ENCODE measurements at places on chromosomes 16 and 17.

GRCh38 chr16:85676466-85676865 lies 12.3 kb downstream of the GINS2 start:
- no peak for DNase-seq
- H3K4me3 ChIP-seq = no peak overlapping the region
- peak overlapping the region; percentile 67 for H3K27ac ChIP-seq
- no peaks in the 10 kb centered on the region for H3K27me3 ChIP-seq

GRCh38 chr17:59335685-59336084 lies 4.2 kb downstream of the YPEL2 start:
- H3K27me3 ChIP-seq = peaks cover 32% of the 10 kb centered on the region
- H3K4me1 ChIP-seq = peaks cover 15% of the 10 kb centered on the region
- H3K27ac ChIP-seq = no peak overlapping the region
- no peaks in the 10 kb centered on the region for H3K36me3 ChIP-seq

DNA sequence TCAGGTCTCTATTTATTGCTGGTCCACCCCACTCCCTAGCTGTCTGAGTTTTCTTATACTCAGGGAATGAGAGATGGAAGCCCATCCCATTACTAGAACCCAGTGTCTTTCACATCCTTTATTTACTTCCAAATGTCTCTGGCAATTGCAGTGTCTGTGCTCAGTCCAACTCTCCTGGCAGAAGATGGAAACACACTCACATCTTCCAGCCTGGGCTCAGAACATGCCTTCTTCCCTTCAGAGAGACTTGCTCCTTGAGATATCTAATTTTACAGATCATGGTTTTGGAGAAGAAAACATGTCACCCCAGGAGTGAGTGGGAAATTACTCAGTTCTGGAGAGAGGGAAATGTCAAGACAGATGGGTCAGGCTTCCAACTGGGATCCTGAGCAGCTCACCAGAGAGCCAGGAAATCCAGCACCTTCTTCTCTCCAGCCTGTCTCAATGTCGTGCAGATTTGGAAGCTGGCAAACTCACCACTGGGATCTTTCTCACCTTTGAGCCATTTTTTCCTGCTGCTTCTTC lies 494.4 kb downstream of the HS3ST4 start:
- H3K27ac ChIP-seq = no peak overlapping the region
- peaks cover 7% of the 10 kb centered on the region for H3K36me3 ChIP-seq
- H3K4me3 ChIP-seq = no peak overlapping the region
- DNase-seq = no peak

DNA sequence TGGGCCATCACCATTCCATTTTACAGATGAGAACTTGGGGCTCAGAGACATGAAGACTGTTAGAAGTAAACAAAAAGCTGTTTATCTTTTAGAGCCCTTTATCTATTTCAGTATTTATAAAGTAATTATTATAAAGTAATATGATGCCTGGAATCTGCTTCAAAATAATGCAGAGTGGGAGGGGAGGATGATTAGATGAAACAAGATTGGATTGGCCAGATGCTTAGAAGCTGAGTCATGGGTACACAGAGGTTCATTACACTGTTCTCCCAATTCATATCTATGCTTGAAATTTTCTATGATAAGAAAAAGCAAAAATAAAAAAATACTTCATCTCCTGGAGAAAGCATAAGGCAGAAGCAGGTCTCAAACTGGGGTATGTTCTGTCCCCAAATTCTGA lies 29.4 kb downstream of the TOM1L2 start:
- no peaks in the 10 kb centered on the region for H3K36me3 ChIP-seq
- no peaks in the 10 kb centered on the region for H3K27me3 ChIP-seq
- no peak overlapping the region for H3K4me3 ChIP-seq
- peaks cover 30% of the 10 kb centered on the region for H3K4me1 ChIP-seq
- H3K27ac ChIP-seq = peak overlapping the region; percentile 43

DNA sequence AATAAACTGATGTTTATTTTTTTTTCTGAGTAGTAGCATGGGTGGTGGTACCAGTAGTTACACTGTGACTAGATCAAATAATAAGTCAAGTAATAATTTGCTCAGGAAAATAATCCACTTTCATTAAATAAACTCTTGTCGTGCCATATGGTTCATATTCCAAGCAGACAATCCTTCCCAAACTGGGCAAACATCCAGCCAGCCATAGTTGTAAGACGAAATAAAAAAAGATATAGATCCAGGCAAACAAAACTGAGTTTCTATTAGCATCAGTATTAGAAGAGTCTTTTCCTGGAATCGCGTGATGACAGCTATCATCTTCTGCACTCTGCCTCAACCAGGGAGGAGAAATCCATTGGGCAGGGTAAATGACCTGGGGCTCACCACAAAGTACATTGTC lies 508.4 kb upstream of the GOT2 start:
- no peak overlapping the region for H3K4me3 ChIP-seq
- no peak for DNase-seq
- no peaks in the 10 kb centered on the region for H3K36me3 ChIP-seq
- peaks cover 4% of the 10 kb centered on the region for H3K4me1 ChIP-seq
- H3K27ac ChIP-seq = no peak overlapping the region

DNA sequence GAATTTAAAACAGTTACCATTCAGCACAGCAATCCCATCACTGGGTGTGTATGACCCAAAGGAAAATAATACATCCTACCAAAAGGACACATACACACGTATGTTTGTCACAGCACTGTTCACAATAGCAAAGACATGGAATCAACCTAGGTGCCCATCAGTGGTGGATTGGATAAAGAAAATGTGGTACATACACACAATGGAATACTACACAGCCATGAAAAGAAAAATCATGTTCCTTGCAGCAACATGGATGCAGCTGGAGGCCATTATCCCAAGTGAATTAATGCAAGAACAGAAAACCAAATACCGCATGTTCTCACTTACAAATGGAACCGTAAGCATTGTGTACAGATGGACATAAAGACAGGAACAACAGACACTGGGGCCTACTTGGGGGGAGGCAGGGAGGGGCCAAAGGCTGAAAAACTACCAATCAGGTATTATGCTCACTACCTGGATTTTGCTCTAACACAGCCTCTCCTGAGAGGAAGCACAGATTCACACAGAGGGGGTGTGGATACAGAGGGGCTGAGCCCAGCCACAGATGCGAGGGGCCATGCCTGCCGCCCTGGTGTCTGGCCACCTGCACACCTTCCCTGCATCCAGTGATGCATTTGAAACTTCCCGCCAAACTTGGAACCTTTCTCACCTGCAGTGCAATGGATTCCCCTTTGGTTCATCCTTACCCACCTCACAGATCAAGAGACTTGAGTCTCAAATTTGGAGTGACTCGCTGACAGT lies 55.9 kb downstream of the USP22 start:
- peaks cover 18% of the 10 kb centered on the region for H3K36me3 ChIP-seq
- H3K4me3 ChIP-seq = no peak overlapping the region
- H3K27ac ChIP-seq = no peak overlapping the region

DNA sequence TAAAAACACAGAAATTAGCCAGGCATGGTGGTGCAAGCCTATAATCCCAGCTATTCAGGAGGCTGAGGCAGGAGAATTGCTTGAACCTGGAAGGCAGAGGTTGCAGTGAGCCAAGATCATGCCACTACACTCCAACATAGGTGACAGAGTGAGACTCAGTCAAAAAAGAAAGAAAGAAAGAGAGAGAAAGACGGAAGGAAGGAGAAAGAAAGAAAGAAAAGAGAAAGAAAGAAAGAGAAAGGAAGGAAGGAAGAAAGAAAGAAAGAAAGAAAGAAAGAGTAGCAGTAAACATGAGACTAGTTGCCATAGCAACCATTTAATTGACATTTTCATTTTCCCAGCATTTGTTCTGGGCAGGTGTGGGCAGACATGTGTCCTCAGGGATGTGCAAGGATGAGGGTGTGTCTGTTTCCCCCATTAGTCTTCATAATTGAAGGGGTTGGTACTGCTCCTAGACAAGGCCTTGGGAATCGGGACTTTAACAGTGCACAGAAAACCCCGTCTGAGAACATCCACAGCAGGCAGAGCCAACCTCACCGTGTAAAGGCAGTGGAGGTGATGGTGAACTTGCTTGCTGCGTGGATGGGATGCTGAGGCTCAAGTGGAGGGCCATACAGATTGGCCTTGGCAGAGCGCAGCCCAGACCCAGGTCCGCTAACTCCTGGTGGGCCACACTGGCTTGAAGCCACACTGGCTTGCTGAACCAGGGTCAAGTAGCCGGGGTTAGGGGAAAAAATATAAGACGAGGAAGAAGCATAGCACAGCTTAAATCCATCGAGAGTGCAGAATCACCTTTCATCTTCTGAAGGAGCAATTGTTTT lies 35.2 kb upstream of the KIFC3 start:
- no peaks in the 10 kb centered on the region for H3K27me3 ChIP-seq
- peak overlapping the region; percentile 78 for H3K27ac ChIP-seq
- peaks cover 40% of the 10 kb centered on the region for H3K4me1 ChIP-seq
- no peaks in the 10 kb centered on the region for H3K36me3 ChIP-seq
- H3K4me3 ChIP-seq = no peak overlapping the region

DNA sequence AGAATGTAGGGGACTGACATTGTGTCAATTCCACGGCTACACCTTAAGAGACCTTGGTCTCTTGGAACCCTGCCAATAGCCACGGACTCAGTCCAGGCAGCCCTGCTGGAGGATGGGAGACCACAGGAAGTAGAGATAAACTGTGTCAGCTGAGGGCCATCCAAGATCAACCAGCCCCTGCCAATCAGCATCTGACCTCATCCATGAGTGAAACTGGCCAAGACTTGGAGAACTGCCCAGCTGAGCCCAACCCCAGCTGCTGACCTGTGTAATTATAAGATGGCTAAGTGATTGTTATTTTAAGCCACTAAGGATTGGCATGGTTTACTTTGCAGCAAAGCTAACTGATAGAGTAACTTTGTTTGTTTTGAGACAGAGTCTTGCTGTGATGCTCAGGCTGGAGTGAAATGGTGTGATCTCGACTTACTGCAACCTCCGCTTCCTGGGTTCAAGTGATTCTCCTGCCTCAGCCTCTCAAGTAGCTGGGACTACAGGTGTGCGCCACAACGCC lies 13.3 kb upstream of the YWHAE start:
- no peak for DNase-seq
- H3K4me1 ChIP-seq = no peaks in the 10 kb centered on the region
- no peaks in the 10 kb centered on the region for H3K27me3 ChIP-seq
- H3K36me3 ChIP-seq = no peaks in the 10 kb centered on the region
- no peak overlapping the region for H3K27ac ChIP-seq

DNA sequence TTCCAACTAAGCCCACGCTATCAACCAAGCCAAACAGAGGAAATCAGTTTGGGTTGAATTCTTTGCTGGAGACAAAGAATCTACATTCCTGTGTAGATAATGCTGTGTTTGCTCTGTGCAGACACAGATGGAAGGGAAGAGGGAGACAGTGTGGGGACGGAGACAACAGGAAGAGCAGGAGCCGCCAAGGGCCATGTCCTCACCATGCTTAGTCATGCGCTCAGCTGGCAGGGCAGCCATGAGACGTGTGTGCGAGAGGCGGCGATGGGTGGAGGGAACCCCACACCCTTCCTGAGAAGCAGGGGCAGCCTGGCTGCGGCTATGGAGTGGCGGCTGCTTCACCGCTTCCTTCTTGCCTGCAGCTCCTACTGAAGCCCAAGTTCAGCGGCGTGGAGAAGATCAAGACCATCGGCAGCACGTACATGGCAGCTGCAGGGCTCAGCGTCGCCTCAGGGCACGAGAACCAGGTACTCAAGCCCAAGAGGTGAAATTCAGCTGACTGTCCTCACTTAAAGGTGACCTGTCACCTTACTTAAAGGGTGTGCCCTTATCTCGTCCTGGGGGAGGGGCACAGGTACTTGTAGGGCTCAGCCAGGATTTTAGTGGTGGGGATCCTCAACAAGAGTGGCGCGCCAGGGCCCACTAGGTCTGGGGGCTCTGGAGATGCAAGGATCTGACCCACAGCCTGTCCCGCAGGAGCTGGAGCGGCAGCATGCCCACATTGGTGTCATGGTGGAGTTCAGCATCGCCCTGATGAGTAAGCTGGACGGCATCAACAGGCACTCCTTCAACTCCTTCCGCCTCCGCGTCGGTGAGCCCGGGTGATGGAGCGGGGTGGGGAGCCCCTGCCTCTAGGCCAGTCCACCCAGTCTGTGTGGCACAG lies 47.5 kb downstream of the ADCY7 start:
- no peaks in the 10 kb centered on the region for H3K4me1 ChIP-seq
- peak overlapping the region; percentile 42 for H3K27ac ChIP-seq
- DNase-seq = no peak
- H3K27me3 ChIP-seq = no peaks in the 10 kb centered on the region
- peaks cover 26% of the 10 kb centered on the region for H3K36me3 ChIP-seq
- H3K4me3 ChIP-seq = no peak overlapping the region

DNA sequence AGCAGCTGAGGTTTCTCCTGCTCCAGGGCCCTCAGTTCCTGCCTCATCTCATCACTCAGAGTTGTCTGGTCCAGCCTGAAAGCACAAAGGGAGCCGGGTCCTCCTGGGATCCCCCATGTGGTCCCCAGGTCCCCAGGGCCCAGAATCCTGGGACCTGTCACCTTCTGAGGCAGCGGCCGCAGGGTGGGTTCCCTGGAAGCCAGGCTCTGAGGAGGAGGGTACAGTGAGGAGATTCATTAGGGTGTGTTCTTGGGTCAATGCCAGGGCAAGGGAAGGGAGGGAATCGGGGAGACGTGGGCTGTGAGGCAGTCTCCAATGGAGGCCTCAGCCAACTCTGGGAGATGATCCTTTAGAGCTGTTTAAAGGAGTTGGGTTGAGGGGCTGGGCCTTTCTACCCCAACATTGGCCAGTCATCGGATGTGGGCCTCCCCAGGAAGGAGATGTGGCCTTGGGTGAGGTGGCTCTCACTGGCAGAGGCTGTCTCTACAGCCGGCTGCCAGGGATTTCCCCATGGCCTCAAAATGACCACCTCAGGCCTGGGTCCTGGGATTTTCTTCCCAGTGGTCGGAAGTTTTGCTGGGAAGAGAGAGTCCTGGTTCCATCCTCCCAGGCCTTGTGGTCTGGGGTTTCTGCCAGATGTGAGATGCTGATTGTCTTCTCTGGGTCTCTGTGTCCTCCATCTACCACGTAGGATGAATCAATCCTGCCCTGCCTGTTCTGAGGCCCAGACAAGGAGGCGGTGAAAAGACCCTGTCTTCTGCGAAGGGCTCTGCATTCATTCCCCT lies 47.3 kb downstream of the NLRP1 start:
- peaks cover 2% of the 10 kb centered on the region for H3K27me3 ChIP-seq
- no peak overlapping the region for H3K27ac ChIP-seq
- H3K4me1 ChIP-seq = peaks cover 7% of the 10 kb centered on the region

DNA sequence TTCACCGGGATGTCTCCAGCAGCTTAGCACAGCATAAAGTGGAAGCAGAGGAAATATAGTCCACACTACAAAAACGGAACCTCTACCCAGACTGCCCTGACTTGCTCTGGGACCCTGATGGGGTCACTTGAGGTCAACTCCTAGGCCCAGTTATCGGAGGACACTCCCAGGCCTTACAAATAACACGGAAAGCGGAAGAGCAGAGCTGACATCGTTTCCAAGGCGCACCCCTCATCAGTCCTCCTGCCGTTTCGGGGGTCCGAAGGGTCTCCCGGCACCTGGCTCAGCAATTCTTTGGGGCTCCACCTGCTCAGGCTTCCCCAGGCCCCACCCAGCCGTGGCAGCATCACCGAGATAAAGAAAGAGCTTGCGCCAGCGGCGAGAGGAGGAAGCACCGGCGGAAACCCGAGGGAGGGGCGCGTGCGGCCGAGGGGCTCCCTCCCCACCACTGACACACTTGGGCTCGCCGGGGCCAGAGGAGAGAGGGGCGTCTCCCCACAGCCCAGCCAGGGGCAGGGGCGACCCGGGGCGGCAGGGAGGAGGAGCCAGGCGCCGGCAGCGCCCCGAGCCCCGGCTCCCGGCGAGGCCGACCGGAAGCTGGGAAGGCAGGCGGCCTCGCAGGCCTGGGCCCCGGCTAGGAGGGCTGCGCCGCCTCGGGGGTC lies 727 bp downstream of the CORO7 start:
- H3K4me3 ChIP-seq = peak overlapping the region; percentile 71
- DNase-seq = peak; percentile 54
- H3K36me3 ChIP-seq = no peaks in the 10 kb centered on the region
- peaks cover 15% of the 10 kb centered on the region for H3K27me3 ChIP-seq
- peaks cover 5% of the 10 kb centered on the region for H3K4me1 ChIP-seq
- peak overlapping the region; percentile 28 for H3K27ac ChIP-seq

GRCh38 chr16:85711982-85712587 lies 23.3 kb upstream of the GINS2 start:
- no peak for DNase-seq
- H3K27me3 ChIP-seq = peaks cover 19% of the 10 kb centered on the region
- peaks cover 16% of the 10 kb centered on the region for H3K4me1 ChIP-seq
- no peak overlapping the region for H3K27ac ChIP-seq

All from WTC11 (cell line).